ENCODE measurements at places on chromosomes 12 and 14.

GRCh38 chr12:6607751-6608591, 792 bp upstream of the CHD4 start:
- DNase-seq = peak; percentile 93

- DNase-seq = no peak
Observed at GRCh38 chr14:32217301-32217700, 14.2 kb upstream of the RNU6-8 start.

- DNase-seq = no peak
Observed at GRCh38 chr14:52380294-52380693, 66.2 kb downstream of the PTGER2 start.

GRCh38 chr14:70468731-70469130, 16.8 kb downstream of the ADAM21 start:
- no peak for DNase-seq

DNA sequence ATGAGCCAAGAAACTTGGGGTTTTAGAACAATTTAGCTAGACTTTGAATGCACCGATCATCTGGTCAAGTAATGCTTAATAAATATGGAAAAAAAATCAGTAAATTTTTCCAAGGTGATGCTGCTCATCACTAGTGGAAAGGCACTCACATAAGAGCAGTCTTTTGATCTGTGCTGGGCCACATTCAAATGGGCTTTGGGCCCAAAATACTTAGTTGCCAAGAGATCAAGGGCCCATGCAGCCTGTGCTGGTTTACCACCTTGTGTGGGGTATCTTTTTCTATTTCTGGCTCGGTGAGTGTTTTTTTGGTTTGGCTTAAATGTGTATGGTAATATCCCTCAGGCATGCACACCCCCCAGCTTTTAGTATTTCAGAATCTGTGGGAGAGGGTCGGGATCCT, 943.2 kb downstream of the TMTC2 start:
- DNase-seq = no peak

- peak; percentile 99 for DNase-seq
Observed at GRCh38 chr14:34539407-34540180, at the start of gene EAPP. EAPP (minus strand) TSS chr14:34539701; CDS start chr14:34539628, 73 bp downstream.

- DNase-seq = no peak
Observed at GRCh38 chr12:8519171-8519570, 5.9 kb downstream of the CLEC4D start.

- DNase-seq = no peak
Observed at GRCh38 chr12:119956047-119956446, 33.0 kb upstream of the BICDL1 start.

- no peak for DNase-seq
Observed at GRCh38 chr14:89187501-89187900, 229.5 kb downstream of the FOXN3 start.

DNA sequence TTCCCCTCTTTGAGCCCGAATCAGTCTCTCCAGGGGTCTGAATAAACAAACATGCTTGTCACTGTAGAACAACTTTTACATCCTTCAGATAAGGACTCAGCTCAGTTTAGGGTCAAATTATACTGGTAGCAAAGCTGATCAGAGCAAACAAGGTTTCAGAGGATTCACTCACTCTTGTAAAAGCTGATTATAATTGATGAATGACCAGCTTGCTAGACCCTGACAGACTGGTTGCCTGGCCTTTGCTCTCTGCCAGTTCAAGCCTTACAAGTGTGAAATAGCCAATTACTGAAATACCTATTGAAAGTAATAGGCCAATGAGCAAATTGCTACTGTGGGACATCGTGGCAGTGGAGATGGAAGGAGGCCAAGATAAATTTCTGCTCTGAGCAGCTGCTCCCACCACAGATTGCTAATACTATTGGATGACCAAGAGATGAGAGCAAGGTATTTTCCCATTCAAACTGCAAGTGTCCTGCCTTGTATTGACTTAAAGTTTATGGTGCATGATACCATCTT, 177.6 kb downstream of the PDZRN4 start:
- DNase-seq = no peak

DNA sequence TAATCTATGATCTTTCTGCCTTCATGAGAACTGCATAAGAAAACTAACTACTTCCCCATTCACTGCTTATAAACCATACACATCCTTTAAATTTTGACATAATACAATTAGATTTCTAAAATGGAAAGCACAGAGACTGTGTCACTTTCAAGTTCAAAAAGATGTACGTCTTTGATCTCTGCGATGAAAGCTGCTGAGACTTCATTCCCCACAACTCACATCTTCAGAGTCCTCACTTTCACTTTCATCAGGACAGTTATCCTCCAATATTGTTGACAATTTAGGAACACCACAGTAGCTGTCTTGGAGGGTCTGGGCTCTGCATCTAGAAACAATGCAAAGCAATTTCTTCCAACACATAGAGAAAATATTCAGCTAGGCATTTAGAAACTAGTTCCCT, 47.9 kb upstream of the KCNC2 start:
- DNase-seq = no peak

DNA sequence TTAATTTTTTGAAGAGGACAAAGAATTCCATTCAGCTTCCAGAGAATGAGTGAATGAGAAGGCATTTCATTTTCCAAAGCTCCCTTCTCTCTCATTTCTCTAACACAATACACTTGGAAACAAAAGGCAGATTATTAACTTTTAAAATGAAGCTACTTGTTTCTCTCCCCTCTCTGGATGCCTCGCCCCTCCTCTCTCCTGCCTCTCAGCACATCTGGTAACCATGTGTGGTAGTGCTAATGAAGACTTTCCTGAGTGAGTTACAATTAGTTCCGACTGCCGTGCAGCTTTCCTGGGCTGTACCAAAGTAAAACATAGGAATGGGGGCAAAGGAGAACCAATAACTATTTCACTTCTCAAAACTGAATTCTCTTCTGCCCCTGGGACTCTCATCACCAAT, 84.7 kb upstream of the SOX5 start:
- no peak for DNase-seq

DNA sequence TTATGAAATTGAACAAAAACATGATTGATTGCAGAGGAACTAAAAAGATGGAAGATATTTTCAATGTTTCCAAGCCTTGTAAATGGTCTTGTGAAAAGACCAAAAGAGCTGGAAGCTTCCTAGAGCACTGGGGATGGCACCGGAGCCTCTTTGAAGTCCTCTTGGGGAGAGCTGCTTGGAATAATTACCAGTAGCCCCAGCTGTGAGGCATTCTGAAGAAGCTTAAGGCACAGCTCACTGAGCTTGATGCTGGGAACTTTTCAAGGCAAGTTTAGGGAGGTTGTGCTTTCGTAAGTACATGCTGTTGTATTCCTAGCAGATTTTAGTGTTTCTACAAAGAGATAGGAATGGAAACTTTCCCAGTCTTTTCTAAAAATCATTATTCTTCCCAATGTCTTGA, 13.9 kb downstream of the PDZRN4 start:
- DNase-seq = no peak

DNA sequence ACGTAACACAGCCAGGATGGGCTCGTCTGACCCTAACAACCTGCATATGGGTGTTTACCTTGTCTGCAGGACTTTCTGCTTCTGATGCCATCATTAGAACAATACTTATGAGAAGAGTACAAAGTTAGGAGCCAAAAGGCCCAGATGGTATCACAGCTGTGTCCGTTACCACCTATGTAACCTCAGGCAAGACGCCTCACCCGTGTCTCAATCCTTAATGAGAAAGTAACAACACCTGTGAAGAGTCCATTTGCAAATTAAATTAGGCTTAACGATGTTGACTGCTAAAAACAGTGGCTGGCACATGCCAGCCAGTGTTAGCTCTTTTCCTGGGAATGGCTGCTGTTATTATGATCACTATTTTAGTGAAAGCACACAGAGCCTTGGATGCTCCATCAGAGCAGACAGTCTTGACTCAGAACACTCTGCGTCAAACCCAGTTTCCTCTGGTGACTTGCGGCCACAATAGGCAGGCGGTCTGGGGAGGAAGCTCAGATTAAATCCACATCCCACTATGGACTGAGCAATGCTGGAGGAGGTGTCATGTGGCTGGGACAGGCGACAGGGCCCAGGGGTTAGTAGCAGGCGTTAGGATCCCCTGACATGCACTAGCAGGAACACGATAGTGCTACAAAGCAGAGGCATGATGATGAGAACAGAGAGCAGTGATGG, 125.3 kb downstream of the SLC15A4 start:
- DNase-seq = no peak

DNA sequence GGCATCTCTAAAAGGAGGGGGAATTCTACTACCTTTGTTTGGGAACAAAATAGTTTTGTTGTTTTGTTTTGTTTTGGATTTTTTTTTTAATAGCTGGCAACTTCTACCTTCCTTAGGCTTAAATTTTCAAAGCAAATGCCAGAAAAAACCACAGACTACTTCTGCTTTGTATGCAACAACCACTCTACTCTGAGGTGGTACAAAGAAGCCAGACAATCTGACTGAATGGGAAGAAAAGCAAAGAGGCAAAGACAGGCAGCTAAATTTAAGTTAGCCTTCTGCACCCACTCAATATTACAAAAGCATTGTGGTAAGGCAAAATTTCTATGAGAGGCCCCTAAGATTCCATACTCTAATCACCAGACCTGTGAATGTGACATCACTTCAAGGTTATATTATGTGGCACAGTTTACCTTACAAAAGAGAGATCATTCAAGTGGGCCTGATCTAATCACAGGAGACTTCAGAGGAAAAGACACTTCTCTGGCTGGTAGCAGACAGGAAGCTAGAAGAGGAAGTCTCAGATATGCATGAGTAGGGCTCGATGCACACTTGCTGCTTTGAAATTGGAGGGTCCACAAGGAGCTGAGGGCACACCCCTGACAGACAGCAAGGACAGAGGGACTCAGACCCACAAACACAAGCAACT, 566.6 kb downstream of the RPS29 start:
- no peak for DNase-seq

GRCh38 chr12:2845280-2845679, 10.4 kb upstream of the NRIP2 start:
- DNase-seq = no peak

GRCh38 chr12:128789356-128789929, 34.3 kb downstream of the SLC15A4 start:
- no peak for DNase-seq

- DNase-seq = no peak
Observed at GRCh38 chr12:116160231-116160630, 117.3 kb downstream of the MED13L start.

- no peak for DNase-seq
Observed at GRCh38 chr12:49030714-49031572, 12.4 kb upstream of the PRKAG1 start.

- no peak for DNase-seq
Observed at GRCh38 chr12:132765361-132765760, 3.7 kb upstream of the ANKLE2 start.
